ENCODE measurements at places on chromosomes 3 and 15.

DNA sequence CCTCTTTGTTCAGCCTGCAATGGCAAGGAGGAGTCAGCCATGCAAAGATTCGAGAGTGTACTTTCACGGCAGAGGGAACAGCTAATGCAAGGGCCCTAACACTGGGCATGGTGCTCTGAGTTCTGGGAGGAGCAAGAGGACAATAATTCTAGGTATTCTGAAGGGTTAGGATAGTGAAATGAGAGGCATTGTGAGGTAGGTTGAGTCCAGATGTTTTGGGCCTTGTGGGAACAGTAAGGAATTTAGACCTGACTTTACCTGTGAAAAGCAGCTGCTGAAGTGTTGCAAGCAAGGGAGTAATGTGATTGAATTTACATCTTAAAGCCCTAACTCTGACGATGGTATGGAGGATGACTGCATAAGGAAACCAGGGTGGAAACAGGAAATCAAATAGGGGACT lies 211.6 kb downstream of the CNTN3 start:
- no peak for DNase-seq

GRCh38 chr3:27556887-27557286 lies 72.7 kb upstream of the SLC4A7 start:
- no peak for DNase-seq

DNA sequence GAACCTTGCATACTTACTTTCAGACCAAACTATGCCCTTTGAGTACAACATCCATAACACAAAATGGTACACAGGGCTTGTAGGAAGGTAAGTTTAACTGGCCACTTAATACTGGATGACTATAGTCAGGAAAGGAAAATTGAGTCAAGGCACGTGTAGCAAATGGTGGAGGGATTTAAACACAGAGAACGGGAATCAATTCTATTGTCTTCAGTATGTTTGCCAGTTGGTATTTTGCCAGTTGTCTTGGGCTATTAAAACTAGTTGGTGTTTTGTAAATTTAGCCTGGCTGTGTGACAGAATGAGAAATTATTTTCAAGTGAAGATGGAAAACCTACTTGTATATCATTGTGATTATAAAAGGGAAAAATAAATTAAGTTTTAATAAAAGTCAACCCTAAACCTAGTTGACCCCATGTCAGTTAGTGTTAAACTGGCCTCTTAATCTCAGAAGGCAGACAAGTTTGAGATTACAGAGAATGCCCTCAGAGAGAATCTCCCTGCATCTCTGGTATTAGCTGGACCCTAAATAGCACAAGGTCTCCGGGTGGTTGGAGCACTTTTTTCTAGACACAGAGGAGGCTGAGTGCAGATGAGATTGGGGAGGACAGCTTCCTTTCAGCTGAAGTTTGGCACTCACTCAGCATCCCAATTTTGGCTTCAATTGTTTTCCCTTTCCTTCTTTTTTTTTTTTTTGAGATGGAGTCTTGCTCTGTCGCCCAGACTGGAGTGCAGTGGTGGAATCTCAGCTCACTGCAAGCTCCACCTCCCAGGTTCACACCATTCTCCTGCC lies 91.2 kb downstream of the MB21D2 start:
- DNase-seq = no peak

DNA sequence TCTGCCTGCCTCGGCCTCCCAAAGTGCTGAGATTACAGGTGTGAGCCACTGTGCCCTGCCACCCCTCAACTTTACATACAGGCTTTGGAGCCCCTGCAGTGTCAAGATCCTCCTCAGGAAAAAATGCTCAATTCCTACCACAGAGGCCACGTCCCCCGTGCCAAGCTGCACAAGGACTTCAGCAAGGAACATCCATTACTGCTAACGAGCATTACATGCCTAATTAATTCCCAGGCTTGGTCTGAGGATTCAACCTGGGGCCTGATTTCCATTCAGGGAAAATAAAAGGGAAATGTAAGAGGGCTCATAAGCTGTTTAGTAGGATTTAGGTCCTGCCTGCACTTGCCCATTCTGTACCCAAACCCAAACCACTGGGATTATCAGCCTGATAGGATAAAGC lies 161.4 kb downstream of the RAB11A start:
- no peak for DNase-seq

- no peak for DNase-seq
Observed at GRCh38 chr3:117285737-117286136, 576.2 kb downstream of the TUSC7 start.

- no peak for DNase-seq
Observed at GRCh38 chr3:36761779-36762178, 2.6 kb downstream of the DCLK3 start.

GRCh38 chr3:64084640-64085039 lies 61.3 kb upstream of the PSMD6 start:
- no peak for DNase-seq

- peak; percentile 22 for DNase-seq
Observed at GRCh38 chr3:196643201-196643749, 3.8 kb downstream of the NRROS start.

DNA sequence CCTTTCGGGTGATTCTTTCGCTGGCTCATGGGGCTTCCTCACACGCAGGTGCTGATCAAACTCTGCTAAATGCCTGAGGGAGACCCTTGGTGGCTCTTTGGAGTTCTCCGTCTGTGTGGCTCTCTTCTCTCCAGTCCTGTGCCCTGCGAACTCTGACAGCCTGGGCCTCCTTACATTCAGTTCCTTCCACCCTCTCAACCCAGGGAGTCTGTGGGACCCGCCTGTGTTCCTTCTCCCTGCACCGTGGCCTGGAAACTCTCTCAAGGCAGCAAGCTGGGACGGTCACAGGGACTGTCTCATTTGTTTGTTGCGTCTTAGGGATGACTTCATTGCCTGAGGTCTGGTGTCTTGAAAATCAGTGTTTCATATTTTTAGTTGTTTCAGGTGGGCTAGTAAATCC lies 37.0 kb upstream of the CORO2B start:
- DNase-seq = no peak

DNA sequence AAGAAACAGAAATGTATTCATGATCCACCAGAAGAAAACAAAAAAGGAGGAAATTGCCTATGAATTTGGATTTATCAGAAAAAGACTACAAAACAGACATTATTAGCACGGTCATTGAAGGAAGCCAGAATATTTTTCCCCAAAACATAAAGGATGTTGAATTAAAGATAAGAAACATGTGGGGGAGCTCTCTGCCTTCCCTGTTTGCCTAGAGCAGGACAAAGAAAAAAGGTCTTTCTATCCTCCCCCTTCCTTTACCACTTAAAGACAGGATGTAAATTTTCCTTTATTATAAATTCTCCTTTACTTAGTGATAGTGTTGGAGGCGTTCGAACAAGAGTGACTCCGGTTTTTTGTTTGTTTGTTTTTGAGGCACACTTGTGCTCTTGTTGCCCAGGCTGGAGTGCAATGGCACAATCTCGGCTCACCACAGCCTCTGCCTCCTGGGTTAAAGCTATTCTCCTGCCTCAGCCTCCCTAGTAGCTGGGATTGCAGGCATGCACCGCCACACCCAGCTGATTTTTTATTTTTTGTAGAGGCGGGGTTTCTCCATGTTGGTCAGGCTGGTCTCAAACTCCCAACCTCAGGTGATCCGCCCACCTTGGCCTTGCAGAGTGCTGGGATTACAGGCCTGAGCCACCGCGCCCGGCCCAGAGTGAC lies 14.9 kb upstream of the RPN1 start:
- DNase-seq = peak; percentile 52

GRCh38 chr15:74632601-74633000 lies 17.0 kb downstream of the CLK3 start:
- DNase-seq = no peak

DNA sequence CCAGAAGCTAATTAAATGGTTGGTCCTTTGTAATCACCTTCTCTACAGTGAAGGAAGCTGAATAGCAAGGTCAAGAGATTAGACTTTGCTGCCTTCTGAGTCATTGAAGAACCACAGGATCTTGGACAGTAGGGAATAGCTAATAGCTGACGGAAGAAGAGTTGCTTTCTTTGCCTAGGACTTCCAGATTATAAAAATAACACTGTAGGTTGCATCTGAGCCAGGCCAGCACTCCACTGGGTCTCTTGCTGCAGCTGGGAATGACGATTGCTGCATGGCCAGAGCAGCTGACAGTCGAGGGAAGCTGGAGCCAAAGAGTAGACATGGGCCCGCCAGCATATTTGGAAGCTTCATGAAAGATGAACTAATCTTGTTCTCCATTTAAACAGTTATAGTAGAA lies 81.5 kb upstream of the KCNMB2 start:
- no peak for DNase-seq

GRCh38 chr15:86624261-86625036 lies 544.8 kb downstream of the AGBL1 start:
- DNase-seq = no peak

DNA sequence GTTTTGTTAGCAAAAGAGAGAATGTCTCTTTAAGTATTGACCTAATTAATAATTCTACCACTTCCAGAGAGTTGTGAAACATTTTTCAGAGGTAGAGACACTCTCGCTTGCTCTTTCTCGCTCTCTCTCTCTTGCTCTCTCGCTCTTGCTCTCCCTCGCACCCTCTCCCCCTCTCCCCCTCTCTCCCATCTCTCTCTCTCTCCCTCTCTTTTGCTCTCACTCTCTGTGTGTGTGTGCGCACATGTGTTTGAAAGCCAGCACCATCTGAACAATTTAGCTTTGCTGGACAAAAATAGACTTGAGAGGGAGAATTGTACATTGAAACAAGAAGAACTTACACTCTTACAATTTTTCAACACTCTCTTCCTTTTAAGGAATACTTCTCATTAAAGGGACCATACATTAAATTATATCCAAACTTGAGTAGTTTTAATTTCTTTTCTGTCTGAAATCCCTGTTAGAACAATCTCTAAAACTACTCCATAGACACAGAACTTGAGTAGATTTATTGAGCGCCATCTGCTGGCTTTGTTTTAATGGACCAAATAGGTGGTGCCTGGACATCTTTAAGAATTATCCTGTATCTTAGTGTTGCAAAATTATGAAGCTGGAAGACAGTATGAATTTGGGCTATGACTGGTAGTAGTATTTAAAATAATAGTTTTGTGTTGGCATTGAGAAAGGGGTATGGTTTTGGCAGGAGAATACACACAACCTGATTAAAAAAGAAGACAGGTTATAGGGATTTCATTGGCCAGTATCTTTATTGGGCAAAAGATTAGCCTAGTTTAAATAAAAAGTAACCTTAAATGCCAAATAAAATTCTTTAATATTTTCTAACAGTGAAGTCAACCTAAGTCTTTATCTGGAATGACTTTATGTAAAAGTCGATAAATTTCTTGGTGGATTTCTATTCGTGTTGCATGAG lies 124.6 kb downstream of the AKAP13 start:
- DNase-seq = peak; percentile 75

DNA sequence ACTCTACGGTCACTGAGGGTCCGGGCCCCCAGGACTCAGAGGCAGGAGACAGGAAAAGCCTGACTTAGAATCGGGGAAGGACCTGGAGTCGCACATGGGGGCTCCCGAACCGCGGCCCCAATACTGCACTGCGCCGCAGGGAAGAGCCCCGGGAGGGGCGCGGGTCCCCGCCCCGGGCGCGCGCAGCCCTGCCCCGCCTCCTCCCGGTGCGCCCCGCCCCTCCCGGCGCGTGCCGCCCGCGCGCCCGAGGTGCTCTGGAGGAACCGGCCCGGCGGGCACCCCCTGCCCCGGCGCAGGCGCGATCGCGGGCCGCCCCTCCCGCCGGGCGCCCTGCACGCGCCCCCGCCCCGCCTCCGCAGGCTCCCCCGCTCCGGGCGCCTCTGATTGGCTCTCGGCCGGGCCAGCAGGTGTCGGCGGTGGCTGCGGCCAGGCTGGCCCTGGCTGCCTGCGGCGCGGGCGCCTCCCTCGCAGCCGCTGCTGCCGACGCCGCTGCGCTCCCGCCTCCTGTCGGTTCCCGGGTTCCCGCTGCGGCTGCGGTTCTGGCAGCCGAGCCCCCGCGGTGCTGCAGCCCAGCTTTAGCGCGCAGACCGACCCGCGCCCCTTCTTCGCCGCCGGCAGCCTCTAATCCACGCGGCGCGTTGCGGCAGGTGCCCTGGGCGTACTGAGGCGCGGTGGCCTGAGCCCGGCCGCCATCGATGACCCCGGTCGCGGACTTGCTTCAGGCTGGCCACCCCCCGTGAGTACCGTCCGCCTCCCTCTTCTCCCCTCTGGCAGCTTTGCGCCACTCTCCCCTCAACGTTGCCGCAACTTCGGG lies at the start of gene MYRIP:
Gene MYRIP (plus strand): TSS at position 429 of the 814 bp plus-strand sequence. CDS start 91,208 bp downstream, outside the sequence.
- peak; percentile 44 for DNase-seq

DNA sequence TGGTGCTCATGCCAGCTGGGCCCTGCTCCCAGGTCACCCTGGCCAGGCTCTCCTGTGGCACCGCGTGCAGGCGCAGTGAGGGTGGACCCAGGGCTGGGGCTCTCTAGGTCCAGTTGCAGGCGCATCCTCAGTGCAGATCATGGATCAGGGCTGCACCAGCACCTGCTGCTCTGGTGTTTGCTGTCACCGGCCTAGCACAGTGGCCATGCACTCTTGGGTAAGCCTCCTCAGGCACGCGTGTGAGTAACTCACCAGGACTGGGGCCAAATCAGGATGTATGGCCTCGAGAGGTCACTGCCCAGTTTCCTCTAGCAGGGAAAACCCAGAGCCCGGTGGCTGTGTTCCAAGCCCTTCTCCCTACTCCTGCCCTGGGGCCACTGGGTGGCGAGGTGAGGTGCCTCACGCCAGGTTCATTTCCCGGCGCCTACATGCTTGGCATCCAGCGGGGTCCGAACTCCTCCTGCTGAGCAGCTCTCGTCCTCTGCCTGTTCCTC lies 45.5 kb upstream of the SLC41A3 start:
- no peak for DNase-seq

- DNase-seq = no peak
Observed at GRCh38 chr3:168684519-168684918, 588.8 kb upstream of the GOLIM4 start.

- no peak for DNase-seq
Observed at GRCh38 chr15:73946795-73947370, 20.6 kb downstream of the LOXL1 start.

- no peak for DNase-seq
Observed at GRCh38 chr3:184760337-184761074, 48.6 kb upstream of the MAGEF1 start.

DNA sequence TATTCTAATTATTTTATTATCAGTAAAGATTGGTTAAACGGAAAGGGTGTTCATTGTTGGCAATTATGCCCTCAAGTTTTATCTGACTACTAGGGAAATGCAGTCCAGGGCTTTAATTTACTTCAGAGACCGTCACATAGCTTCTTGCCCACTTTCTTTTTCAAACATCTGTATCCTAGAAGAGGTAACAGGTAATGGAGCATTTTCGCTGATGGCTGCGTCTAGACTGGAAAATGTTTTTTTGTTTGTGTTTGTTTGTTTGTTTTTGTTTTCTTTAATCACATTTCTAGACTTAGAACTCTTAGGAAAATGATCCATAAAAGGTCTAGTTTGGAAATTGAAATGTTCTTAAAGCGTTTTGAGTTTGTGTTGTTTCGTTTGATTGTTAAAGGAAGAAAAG lies 71.4 kb downstream of the ANXA2 start:
- no peak for DNase-seq

GRCh38 chr15:71015342-71015741 lies 99.9 kb upstream of the THSD4 start:
- no peak for DNase-seq

GRCh38 chr3:150376001-150376848 lies 31.9 kb upstream of the TSC22D2 start:
- DNase-seq = no peak

DNA sequence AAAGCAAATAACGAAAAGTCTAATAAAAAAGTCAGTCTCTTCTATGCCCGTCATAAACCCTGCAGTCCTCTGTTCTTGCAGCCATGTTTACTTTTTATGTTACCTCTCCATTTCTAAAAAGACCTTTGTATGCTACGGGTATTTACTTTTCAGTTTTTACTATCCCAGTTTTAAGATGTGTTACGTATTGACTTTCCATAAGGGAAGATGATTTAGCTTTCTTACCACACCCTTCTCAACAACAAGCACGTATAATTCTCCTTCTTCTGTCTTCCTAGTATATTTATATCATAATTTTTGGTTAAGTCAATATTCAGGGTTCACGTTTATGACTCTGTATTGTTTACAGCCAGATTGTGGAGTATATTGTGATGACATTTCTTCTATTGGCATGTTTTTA lies 10.8 kb downstream of the TRNT1 start:
- DNase-seq = no peak
